Stimulated activated CD8-positive, alpha-beta memory T cell treated with anti-CD3 and anti-CD28 coated beads, Interleukin-7, amount 100 ng/mL, for 1 hour (primary cell): ENCODE measurements at places on chromosomes 7 and 10.

DNA sequence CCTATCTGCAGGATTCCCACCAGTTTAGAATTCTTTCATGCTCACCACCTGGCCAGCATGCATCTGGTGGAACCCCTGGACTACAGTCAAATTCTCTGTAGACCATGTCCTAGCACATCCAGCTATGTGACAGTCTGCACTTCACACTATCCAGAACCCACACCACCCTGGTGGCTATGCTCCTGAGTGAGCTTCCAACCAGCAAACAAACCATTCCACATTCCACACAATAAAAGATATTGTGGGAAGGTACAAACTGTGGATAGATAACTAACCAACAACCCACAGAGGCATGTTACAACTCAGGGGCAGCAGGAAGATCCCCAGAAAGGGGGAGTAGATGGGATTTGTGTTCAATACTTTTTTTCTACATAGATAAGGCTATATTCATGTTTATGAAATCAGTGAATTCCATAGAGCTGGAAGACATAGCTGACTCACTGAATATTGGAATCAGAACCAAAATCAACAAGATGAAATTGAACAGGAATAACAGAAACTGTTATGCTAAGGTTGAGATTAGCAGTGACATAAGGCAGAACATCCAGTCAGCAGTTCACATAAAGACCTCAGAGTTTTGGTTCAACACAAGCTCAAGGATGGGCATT lies 72.5 kb downstream of the LRRC17 start:
- no peak for DNase-seq

- DNase-seq, result no peak
These were observed 3.1 kb upstream of the MRC1 start for GRCh38 chr10:17805921-17806577.

- peak; percentile 12 for DNase-seq
These were observed 23.8 kb upstream of the GLCCI1 start for GRCh38 chr7:7944619-7945282.

- DNase-seq, result no peak
These were observed 74.8 kb downstream of the FAM185A start for GRCh38 chr7:102823390-102824119.

GRCh38 chr10:103890194-103890658 lies 27.8 kb downstream of the STN1 start:
- no peak for DNase-seq

- DNase-seq, result no peak
These were observed 354.1 kb upstream of the VSTM2A start for GRCh38 chr7:54187886-54188685.

- no peak for DNase-seq
These were observed 38.2 kb downstream of the CDH23 start for GRCh38 chr10:71434760-71435394.

GRCh38 chr10:115572740-115573455 lies 479.7 kb downstream of the ATRNL1 start:
- DNase-seq, result no peak

DNA sequence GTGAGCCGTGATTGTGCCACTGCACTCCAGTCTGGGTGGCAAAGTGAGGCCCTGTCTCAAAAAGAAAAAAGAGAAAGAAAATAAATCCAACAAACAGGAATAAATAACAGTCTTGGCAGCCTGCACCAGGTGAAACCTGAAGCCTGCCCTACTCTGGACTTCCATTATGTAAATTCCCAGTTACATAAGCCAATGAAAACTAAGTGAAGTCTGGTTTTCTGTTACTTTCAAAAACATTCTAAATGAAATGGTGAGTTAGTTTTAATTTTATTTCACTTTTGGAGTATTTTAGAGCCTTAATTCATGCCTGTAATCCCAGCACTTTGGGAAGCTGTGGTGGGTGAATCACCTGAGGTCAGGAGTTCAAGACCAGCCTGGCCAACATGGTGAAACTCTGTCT lies 22.5 kb upstream of the HIBADH start:
- DNase-seq, result no peak

GRCh38 chr7:78151229-78151628 lies 352.7 kb downstream of the PHTF2 start:
- DNase-seq, result no peak

DNA sequence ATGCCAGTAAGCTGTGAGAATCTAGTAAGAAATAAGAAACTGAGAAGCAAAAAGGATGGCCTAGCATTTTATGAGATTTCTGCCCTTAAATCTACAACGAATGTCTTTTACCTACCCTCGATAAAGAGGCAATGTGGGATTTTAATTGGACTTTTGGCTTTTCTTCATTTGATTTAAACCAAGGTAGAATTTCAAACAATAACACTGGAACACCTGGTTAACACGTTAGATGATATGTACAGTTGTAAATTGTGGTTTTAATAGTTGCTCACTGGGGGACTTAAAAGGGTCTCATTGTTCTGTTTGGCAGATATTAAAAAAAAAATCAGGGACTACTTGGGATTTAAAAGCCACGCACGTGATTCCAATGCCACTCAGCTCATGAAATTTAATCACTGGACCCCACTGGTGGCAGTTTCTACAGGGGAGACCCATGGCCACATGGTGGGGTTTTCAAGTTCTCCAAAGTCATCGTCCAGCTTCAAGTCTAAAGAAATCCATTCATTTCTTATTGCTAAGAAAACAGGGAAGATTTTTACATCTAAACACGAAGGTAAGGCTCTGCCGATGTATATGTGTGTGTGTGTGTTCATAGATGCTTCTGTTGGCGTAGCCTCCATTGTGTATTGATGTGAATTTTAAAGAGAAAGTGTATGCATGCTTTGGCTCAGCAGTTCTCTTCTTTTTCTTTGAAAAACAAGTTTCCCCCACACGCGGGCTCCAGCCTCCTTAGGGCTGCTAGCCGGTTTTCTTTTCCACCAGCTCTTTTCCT lies 588.6 kb upstream of the MKI67 start:
- no peak for DNase-seq

GRCh38 chr7:123398921-123399320 lies 135.5 kb downstream of the IQUB start:
- DNase-seq, result no peak

GRCh38 chr10:73044378-73045285 lies 52.0 kb downstream of the P4HA1 start:
- no peak for DNase-seq

- DNase-seq, result no peak
These were observed 297.6 kb upstream of the PLXDC2 start for GRCh38 chr10:19518632-19519031.

- no peak for DNase-seq
These were observed 34.6 kb upstream of the ZNF273 start for GRCh38 chr7:64868499-64868898.

GRCh38 chr7:104415700-104416099 lies 87.3 kb downstream of the LHFPL3 start:
- no peak for DNase-seq

- DNase-seq, result no peak
These were observed 50.6 kb upstream of the SMNDC1 start for GRCh38 chr10:110355141-110355831.

GRCh38 chr10:89206402-89207180 lies 526 bp downstream of the CH25H start:
- DNase-seq, result no peak

DNA sequence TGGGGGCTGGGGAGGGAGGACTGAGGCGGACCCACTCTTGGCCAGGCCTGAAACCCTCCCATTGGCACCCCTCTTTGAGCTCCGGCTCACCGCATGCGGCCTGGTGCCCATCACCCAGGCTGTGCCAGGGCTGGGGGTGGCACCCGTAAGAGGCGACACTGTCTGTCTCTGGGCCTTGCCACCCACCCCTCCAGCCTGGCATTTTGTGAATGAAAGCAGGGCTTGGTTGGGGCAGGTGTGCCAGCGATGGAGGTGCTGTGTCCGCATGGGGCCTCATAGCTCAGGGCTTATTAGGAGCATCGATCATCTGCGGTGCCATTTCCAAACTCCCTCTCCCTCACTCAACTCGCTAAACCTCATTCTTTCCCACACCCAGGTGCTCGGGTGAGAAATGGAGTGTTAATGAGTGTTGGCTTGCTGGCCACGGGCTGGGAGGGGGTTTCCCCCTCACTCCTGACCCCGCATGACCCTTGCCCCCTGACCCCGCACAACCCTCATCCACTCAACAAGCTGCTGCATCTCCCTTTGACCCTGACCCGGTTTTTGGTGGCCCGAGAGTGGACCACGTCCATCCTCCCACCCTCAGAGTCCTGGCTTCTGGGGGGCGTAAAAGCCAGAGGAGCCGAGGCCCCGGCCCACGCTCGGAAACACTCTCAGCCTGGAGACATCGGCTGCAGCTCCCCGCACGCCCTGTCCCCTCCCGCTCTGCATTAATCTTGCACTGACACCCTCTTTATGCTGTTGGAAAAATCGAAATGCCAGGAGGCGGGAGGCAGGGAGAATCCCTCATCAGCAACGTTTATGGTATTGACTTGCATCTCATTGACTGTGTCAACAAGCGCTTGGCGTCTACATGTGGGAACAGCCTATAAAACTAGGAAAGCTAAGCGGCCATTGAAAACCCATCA lies 161.2 kb downstream of the DNAJB6 start:
- DNase-seq, result no peak

DNA sequence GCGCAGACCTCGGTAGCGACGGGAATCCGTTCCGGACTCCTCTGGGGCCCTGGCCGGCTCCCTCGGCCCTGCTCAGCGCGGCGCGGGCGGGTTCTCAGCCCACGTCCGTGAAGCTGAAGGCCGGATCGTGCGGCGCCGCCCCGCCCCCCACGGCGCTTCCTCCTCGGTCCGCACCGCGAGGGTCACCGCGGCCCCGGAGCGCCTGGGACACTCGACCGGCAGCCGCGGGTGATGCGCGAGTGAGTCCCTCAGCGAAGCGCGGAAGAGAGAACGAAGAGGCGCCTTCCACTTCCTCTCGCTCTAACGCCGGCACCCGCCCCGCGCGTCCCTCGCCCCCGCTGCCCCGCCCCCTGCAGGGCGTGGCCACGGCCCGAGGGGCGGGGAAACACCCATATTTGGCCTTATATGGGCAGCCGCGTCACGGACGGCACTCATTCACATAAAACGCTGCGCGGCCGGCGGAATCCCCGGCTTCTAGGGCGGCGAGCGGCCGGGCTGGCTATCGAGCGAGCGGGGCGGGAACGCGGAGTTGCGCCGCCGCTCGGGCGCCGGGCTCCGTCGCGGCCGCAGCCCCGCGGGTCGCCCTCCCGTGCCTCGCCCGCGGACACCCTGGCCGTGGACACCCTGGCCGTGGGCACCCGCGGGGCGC lies at the start of gene DUSP5:
Gene DUSP5 (plus strand): TSS at position 470 of the 649 bp plus-strand sequence. CDS start 215 bp downstream, outside the sequence.
- peak; percentile 96 for DNase-seq

GRCh38 chr10:31678139-31678536 lies 250.5 kb downstream of the ARHGAP12 start:
- no peak for DNase-seq

GRCh38 chr7:69012149-69012548 lies 586.1 kb upstream of the AUTS2 start:
- DNase-seq, result no peak

DNA sequence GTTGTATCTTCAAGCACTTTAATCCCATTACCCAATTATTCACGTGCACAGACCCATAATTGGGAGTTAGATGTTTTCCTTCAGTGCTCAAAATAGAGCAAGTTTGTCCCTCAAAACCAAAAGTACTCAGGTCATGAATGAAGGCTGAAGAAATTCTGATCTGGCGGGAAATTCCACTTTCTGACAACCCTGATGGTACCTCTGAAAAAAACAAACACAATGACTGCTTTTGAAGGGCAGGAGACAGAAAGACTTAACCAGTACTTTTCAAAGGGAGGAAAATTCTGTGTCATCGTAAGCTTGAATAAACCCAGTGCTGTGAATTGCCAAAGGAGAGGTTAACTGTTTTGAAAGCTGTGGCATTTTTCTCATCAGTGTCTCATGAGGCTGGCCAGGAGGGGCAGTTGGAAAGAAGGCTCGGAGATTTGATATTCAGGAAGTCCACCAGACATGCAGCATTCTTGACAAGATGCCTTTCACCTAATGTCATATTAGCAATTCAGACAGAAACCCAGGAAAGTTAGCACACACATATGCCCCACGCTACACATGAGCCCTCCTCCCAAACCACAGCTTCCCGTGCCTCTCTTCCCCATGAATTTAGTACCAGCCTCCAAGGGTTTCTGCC lies 347.0 kb downstream of the KCNMA1 start:
- DNase-seq, result no peak

DNA sequence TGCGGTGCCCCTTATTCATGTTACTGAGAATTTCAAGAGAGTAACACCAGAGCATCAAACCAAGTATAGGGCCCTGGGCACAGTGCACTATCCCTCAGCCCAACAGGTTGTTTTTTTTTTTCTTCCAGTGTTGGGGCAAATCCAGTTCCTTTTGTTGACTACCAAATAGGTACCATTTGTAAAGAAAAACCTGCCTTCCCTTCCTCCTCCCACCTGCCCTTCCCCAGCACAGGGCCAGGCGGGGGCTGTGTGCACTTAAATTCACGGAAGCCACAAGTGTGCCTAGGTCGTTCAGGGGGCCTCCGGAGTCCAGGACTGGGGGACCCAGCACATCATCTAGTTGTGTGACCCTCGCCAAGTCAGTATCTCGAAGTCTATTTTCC lies 595 bp upstream of the SFXN4 start:
- no peak for DNase-seq

DNA sequence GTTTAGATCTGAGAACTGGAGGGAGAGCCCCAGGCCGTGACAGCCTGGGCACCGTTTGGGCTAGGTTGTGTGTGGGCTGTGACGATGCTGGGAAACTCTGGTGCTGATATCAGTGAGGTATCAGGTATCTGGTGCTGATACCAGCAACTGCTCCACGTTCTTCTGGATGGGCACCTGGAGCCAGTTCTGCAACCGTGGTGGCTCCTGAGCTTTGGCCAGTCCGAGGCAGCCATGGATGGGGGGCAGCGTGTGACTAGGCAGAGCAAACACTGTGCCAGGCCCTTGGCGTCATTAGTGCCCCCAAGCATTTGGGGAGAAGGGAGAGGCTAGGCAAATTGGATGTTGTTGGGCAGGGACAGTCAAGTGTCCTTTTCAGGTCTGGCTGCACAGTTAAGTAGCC lies 57.9 kb downstream of the ZNF467 start:
- DNase-seq, result no peak

DNA sequence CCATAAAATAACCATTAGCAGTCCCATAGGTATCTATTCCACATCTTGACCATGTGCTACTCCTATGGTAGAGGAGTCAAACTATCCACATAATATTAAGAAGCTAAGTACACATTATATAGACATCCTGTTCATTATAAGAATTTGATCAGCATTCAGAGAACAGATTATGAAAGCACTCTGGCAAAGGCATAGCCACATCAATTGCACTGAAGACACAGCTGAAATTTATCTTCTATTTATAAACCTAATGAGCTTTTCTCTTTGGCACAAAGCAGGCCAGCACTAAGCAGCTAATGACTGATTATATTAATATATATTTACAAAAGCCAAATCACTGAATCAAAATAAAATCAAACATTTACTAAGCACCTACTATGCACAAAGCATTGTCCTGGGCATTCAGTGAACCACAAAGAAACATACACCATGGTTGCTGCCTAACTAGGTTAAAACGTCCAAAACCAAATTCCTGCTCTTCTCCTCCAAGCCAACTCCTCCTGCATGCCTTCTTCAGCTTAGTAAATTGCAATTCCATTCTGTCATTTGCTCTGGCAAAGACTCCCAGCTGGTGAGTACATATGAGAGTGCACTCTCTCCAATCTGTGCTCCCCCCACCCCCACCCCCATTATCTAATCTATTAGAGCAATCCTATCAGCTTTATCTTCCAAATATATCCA lies 122.6 kb upstream of the ASAH2 start:
- no peak for DNase-seq
